Kidney capillary endothelial cell (primary cell): ENCODE measurements at places on chromosomes 7 and 10.

DNA sequence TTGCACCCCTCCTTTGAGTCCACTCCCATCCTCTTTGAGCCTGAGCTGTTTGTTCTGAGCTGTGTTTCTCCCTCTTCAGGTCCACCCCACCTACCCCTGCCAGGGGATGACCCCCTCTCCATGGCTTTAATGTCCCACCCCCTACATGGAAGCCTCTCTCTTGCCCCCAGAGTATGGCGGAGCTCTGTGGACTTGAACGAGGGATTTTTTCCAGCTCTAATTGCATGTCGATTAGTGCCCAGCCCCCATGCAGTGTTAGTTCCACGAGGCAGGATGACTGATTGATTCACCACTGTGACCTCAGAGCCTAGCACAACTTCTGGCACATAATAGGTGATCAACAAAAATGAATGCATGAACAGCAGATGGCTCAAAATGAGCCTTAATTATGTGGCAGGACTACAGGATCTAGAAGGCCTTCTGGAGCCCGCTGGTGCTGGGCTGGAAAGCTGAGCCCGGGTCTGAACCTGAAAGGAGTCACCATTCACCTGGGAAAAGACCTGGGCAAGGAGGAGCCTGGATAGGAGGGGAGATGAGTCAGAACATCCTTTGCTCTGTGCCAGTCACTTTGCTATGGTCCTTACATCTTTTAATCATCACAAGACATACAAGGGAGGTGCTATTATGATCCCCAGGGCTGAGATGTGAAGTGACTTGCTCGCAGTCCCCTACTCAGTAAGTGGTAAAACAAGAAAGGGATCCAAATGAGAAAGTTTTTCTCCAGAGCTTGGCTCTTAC is 17.1 kb upstream of the SLC18A2 start:
- no peak for DNase-seq

- DNase-seq: no peak
Measured at GRCh38 chr7:97871659-97872024, 566 bp downstream of the ASNS start.

DNA sequence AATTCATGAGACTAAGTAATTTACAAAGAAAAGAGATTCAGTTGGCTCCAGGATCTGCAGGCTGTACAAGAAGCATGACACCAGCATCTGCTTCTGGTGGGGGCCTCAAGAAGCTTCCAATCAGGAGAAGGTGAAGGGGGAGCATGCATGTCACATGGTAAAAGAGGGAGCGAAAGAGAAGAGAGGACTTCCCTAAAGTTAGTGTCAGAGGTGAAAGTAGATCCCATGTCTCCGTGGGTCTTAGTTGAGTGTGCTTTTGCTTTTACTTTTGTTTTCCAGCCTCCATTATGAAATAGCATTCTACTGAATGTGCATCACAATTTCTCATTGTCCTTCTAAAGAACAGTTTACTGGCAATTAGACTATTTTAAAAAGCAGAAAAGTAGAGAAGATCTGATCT is 213.6 kb upstream of the FZD1 start:
- DNase-seq: no peak

DNA sequence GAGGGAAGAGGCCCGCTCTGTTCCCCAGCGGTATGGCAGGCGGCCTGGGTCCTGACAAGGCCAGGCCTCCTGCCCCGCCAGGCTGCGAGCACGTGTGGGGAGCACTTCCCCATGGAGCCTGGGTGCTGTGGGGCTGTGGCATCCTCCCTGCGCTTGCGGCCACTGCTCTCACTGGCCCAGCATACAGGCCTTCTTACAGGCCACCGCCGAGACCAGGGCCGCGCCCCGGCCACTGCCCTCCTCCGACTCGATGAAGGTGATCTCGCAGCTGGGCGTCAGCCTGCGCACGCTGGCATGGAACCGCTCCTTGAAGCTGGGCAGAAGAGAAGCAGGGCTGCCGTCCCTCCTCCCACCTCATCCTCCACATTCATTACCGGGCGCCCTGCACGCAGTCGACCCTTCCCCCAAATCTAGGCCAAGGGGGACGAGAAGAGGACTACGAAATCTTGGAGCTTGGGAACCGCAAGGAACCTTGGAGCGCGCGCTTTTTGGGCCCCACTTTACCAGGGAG is 3.9 kb upstream of the MYL7 start:
- DNase-seq: no peak

DNA sequence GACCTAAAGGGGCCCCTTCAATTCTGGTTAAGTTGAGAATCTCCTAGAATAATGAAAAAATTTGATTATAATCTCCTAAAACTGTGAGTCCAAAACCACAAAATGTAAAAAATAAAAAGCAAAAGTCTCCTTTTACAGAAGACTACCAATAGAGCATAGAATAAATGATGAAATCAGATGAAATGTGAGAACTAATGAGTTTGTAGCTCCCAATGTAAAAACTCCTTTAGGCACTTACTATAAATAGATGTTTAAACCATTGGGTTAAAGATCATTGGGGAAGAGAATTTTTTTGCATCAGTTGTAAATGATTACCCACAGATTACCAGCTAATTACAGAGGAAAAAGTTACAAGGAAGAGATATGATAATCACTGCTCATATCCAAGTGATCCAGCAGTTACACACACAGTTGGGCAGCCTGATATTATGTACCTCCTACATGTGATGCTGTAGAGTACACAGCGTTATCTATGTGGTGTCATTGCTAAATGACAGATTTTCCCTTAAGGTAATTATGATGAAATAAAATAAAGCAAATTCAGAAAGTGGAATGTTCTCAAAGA is 282.7 kb upstream of the SEMA3D start:
- no peak for DNase-seq

GRCh38 chr10:74511051-74511450 is 315.3 kb upstream of the KAT6B start:
- DNase-seq: no peak

- no peak for DNase-seq
Measured at GRCh38 chr10:121312587-121312986, 285.7 kb downstream of the FGFR2 start.

DNA sequence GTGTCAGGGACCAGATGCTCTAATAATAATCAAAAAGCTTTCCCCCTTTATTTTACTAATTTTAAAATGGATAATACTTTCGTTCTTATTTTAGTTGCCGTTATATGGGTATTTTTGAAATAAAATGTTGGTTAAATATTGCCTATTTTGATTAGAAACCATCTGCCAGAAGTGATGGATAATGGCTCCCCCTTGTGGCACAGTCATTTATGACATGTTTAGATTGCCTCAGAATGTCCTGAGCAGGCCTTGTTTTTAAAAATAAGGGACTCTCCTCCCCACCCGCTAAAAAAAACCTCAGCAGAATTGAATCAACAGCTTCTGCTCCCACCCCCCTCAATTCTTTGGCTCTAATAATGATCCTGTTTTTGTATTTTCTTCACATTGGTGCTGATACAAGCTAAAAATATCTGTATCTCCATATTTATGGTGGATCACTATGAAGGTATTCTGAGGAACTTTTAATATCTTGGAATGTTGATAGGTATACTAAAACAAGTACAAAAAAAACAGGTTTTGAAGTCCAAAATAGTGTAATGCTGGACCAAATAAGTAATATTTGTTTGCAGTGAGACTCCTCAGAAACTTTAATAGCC is 38.8 kb downstream of the TMEM60 start:
- DNase-seq: peak; percentile 71

DNA sequence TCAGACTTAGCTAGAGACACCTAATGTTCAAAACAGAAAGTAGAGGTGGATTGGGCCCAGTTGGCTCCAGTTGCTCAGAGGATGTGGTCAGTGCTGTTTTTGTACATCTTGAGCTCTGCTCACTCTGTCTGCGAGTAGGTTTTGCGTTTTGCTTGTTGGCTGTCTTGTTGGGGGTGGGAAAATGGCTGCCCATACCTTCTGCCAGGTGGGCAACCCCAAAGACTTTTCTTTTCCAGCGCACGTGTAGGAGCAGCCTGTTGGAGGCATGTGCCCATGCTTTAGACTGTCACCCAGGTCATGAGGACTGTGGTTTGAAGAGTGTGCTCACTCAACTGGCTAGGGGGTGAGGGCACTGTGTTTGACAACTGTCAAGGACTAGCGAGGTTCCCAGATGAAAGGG is 73.9 kb downstream of the KAT6B start:
- DNase-seq: no peak

DNA sequence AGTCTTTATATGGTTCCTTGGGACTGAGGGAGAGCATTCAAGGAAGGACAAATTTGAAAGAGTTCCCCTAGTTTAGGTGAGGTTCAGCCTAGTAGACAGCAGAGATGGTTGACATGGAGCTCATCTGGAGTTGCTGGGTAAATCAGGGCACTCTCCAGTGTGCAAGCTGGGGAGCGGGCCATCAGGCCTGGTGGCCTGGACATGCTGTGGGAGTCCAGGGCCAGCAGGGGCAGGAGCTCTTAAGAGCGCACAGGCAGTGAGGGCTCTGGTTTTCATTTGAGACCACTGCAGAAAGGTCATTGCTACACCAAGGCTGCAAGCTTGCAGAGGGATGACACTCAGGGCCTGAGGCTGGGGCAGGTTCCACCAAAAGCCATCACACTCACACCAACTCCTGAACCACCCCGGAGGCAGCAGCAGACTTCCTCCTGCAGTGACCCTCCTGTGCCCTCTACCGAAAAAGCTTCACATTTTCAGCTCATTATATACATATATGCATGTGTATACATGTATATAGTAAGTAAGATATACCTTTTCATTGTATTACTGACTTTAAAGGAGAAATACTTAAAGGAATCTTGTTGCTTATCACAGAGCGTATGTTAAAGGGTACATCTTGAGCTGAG is 39.5 kb downstream of the STEAP1B start:
- no peak for DNase-seq

DNA sequence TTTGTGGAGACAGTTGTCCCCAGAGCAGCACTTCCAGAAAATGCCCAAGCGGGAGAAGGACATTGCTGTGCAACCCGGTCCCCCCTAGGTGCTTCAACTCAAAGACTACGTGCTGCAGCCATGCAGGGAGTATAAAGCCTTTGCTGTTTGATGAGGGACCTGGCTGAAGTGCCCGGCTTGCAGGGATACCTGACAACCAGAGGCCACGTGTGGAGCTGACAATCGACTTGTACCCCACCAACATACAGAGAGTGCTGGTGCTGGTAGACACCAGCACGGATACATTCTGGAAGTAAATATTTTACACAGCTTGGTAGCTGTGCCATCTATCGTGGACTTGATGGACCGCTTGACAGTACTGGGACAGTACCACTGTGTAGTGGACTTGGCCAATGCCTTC is 240.6 kb downstream of the CACNA2D1 start:
- no peak for DNase-seq

- DNase-seq: no peak
Measured at GRCh38 chr10:61882621-61883370, 18.7 kb upstream of the ARID5B start.

DNA sequence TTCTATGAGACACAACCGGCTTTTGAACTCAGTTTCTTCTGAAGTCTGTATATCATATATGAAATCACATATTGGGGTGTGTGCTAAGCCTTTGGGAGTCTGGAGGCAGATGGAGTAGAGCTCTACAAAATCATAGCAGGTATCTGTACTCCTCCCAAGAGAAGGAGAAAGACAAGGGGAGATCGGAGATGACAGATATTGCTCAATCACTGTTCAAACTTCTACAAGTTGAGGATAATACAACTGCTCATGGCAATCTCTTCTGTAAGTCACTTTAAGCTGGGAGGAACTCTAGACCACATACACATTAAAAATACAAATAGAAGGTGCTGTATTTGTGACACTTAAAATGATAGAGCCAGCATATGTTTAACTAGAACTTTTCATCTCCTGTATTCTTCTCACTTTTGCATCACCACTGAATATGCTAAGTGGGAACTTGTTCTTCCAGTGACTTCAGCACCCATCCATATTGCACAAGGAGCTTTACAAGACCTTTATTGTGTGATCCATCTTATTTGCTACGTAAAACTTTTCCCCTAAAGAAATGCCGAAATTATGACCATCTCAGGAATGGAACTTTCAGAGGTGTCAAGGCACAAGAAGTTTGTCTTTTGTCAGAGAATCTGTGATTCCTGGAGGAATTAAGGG is 381.4 kb downstream of the PHTF2 start:
- DNase-seq: no peak

GRCh38 chr7:15218261-15218660 is 315.7 kb upstream of the DGKB start:
- no peak for DNase-seq

GRCh38 chr10:70458329-70459060 is 17.0 kb upstream of the NODAL start:
- peak; percentile 77 for DNase-seq

DNA sequence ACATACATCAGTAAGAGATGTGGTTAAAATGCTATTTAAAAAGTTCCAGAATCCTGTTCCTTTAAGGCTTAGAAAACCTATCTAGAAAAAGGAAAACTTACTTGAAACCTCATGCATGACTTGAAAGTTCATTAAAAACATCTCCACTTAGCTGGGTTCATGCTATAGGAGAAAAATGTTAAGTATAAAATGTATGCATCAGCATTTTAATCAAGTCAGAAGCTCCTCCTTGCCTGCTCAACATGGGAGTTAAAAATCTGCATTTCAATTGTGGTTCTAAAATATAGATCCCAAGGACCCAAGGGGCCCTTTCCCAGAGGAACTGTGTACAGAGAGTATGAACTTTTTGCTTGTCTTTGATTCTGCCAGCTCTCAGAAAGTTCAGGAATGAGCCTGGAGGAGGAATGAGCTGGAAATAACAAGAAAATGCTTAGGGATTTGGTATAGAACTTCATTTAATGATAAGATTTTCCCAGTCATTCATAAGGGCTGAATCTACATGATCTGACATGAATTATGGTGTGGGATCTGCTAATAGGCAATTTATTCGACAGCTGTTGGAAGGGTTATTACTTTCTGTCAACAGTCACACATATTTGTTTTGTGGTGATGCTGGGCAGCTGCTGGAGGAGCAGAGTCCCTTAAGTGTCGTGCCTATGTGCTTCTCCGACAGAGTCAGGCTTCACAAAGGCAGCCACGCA is 85.6 kb upstream of the MTPN start:
- no peak for DNase-seq

DNA sequence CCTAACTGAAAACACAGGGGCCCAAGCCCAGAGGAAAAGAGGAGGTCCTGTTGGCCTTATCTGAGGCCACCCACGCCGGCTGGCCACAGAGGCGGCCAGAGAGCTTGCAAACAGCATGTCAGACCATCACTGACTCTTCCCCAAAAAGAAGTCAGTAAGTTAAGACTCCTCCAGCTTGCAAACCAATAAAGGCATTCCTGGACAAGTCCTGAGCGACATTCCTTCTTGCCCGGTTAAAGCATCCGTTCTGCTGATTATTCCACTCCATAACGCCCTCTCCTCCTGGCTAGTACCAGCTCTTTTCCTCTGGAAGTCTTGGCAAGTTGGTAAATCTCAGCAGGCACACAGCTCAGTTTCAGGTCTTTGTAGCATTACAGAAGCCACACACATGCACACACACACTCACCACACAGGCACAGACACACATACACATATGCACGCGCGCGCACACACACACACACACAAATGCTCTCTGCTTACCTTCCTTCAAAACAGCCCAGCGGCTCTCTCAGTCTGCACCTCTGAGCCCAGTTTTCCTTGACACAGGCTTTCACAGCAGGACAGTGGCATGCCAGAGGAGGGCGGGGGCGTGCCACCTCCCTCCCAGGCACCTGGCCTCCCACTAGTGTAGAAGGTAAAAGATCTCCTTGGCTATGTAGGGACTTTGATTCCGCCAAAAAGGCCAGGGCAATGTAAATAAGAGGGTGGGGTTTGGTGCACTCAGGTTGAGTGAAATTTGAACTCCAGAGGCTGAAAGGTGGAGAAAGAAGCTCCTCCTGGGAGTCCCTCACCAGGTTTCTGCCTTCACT is 201.4 kb downstream of the TNS3 start:
- no peak for DNase-seq
